ENCODE measurements at places on chromosomes 5 and 9.
A peak's percentile ranks its signal among the peaks of the same experiment; 100 is the strongest.

- no peak for DNase-seq
These were observed 291.0 kb downstream of the TAF11L14 start for GRCh38 chr5:17925276-17925675.

DNA sequence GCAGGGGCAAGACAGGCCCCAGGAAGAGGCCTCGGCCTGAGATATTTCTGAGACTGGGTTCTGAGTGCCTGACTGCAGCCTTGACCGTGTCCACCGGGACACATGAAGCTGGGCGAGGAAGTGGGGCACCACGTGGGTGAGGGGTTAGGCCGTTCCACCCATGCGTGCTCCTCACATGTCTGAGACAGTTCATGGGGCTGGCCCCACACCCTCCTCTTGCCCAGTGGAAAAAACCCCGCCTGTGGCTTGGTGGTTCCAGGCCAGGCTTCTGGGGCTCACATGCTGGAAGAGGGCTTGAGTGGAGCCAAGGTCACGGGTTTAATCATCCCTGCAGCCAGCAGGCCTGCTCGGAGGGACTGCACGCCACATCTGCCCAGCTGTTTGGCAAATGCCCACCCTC is 11.4 kb downstream of the HMCN2 start:
- DNase-seq = no peak

DNA sequence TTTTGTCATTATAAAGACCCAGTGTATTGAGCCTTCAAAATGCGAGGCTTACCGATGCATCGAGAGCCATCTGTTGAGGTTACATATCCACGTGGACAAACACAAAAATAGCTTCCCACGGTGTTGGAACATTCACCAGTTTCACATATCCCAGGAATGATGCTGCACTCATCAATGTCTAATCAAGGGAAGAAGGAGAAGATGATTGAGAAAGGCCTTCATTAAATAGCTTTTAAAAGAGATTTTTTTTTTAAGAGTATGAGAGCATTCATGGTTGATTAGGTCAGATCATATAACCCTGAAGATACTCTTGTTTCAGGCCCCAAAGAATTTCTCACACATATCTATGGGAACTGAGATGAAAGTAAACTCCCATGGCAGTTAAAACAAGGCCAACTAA is 129.4 kb downstream of the FBN2 start:
- DNase-seq = no peak

DNA sequence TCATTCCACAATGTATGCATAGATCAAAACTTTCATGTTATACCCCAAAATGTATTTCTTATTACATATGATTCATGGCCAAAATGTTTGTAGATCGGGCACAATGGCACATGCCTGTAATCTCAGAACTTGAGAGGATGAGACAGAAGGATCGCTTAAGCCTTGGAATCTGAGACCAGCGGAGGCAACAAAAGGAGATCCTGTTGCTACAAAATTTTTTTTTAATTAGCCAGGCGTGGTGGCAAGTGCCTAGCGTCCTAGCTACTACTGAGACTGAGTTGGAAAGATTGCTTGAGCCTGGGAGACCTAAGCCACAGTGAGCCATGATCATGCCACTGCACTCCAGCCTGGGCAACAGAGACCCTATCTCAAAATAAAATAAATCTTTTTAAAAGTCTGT is 89.9 kb downstream of the MAPKAP1 start:
- no peak for DNase-seq

DNA sequence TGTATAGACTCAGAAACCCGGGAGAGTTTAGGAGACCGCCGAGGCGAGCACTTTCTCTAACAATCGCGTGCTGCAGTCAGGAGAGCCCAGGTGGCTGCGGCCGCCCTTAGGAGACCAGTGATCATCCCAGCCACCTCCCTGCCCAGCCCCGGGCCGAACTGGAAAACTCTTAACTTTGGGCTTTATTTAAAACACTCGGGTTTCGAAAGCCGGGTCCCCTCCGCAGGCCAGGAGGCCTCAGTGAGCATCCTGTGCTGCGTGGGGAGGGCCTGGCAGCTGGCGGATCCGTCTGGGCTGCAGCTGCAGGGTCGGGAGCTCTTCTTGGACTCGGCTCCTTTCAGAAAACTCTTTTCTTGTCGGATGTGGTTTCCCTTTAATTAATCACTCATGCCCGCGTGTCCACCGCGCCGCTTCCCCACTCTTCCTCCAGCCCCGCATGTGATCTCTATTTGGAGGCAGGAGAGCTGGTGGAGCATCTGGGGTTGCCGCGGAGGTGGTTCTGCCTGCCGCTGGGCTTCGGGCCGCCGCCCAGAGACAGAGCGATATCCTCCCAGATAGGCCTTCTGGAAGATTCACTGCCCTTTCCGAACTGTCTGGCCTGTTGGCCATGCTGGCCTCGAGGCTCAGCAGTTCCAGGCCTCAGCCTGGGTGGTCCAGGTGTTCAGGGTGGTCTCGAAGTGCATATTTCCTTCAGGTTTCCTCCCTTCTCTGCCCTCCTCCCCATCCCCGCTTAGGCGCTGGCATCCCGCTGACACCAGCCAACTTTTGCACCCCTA is 59.5 kb downstream of the TMEM174 start:
- DNase-seq = no peak

DNA sequence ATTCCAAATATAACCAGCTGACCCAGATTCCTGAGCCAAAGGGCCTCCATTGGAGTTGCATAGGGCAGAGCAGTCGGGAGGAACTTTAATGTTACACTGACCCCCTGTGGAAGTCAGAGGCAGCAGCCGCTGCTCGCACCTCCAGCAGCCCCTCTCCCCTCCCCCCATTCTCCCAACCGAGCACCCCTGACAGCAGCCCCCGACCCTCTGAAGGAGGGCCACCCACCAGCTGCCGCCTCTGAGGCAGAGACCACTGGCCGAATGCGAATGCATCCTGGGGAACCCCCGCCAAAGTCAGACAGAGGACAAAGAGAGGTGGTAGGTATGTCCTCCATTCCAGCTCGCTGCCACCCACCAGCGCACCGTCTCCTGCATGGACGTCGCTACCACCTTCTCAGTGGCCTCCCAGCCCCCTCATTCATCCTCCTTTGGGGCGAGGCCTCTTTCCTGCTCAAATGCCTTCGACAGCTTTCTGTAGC is 231.0 kb downstream of the CDK5RAP2 start:
- DNase-seq = peak; percentile 71

DNA sequence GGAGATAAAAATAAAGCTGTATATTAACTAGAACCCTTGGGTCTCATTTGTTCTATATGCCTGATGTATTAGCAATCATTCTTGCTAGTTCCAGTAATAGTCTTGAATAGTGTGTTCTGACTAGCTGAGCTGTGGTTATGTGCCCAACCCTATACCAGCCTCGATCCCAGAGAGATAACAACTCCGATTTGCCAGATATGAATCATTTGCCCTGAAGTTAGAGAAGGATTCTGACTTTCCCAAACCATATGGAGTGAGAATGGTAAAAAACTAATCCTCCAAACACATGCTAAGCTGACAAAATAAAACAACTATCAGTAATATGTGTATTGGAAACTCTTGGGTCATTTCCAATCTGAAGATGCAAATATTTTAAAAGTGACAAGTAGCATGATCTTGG is 64.8 kb downstream of the ALDH1A1 start:
- DNase-seq = no peak

GRCh38 chr5:378976-379742 is 57.6 kb downstream of the AHRR start:
- no peak for DNase-seq

DNA sequence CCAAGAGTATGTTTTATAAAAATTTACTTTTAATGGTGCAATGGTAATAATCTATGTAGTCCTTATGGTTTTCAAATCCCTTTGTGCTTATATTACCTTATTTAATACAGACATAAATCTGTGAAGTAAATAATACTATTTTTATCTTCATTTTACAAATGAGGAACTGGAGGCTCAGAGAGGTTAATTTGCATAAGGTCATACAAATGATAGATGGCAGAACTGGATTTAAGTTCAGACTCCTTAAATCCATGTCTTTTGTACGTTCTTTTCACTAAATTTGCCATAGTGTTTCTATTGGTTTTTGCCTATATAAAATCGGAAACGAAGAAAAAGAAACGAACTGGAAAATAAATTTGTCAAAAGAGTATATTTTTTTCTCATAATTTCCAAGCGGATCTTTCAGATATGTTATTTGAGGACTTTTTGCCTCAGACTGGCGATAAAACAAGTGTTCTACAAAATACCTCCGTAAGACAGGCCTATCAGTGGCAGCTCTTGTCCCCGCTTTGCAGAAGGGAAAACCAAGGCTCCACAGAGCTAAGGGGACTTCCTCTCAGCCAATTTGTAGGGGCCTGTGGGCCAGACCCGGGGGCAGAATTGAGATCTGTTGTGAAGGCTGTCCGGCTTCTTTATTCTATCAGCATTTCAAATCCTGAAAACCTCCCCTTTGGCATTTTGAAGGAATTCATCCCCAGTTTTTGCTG is 1.1 kb upstream of the TNFAIP8 start:
- DNase-seq = no peak

DNA sequence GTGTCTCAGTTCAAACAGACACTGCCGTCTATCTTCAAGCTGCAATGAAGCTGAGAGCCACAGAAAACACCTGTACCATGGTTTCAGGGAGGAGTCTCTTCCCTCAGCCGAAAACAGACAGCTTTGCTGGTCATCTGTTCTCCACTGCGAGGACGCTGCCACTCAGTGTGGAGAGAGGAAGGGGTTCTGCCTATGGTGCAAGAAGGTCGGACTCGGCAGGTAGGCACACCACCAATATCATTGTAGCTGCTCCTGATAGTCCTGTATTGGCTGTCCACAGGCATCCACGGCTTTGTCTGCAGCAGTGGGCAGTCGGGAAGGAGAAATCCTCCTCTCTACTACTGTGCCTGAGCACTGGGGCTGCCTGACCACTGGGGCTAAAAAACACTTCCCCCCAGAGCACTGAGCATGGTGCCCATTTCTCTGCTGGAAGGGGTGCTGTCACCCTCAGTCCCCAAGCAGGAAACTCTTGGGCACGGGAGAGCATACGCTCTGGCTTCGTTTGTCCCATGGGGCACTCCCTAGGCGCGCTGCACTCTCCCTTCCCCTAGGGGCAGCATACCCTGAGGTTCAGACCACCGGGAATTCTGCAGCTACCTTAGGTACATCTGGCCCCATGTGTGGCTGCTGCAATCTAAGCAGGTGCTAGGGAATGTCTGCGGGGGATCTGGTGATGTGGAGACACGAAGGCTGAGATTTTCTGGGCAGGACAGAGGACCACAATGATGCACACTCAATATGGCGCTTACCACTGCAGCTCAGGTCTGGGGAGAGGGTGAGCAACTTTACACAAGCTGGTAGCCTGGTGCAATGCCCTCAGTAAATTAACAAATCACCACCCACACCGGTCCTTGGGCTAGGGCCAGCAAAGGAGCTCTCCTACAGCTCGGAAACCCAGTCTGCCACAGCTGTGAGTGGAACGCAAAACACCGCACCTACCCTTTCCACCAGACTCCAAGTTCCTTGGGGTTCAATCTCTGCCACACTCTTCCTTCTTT is 880.9 kb upstream of the SEMA6A start:
- DNase-seq = peak; percentile 37

GRCh38 chr9:82406456-82407085 is 418.0 kb downstream of the SPATA31D1 start:
- no peak for DNase-seq

DNA sequence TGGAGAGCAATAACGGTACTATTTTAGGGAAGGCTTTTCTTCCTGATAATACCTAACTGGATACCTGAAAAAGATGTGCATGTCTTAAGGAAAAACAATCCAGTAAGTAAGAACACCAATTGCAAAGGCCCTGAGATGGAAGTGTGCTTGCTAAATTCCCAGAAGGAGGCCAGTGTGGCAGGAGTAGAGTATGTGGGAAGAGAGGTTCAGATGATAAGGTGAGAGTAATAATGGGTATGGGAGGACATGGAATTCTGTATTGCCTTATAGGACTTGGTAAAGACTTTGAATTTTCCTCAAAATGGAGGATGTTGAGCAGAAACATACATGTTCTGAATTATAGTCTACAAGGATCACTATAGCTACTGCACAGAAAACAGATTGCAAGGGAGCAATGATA is 89.3 kb downstream of the COMMD10 start:
- DNase-seq = no peak

- DNase-seq = no peak
These were observed 20.6 kb downstream of the OR2V2 start for GRCh38 chr5:181167814-181168488.

GRCh38 chr5:145521523-145521922 is 313.6 kb downstream of the PRELID2 start:
- no peak for DNase-seq

GRCh38 chr5:19322716-19323485 is 665.1 kb downstream of the CDH18 start:
- peak; percentile 83 for DNase-seq

- peak; percentile 75 for DNase-seq
These were observed 599.8 kb upstream of the BRINP1 start for GRCh38 chr9:119968836-119969707.

- DNase-seq = no peak
These were observed 28.5 kb upstream of the CDK5RAP2 start for GRCh38 chr9:120608421-120608820.

GRCh38 chr5:152404494-152404893 is 585 bp downstream of the NMUR2 start:
- DNase-seq = no peak

- DNase-seq = no peak
These were observed 111.0 kb upstream of the LIFR start for GRCh38 chr5:38667499-38667776.

DNA sequence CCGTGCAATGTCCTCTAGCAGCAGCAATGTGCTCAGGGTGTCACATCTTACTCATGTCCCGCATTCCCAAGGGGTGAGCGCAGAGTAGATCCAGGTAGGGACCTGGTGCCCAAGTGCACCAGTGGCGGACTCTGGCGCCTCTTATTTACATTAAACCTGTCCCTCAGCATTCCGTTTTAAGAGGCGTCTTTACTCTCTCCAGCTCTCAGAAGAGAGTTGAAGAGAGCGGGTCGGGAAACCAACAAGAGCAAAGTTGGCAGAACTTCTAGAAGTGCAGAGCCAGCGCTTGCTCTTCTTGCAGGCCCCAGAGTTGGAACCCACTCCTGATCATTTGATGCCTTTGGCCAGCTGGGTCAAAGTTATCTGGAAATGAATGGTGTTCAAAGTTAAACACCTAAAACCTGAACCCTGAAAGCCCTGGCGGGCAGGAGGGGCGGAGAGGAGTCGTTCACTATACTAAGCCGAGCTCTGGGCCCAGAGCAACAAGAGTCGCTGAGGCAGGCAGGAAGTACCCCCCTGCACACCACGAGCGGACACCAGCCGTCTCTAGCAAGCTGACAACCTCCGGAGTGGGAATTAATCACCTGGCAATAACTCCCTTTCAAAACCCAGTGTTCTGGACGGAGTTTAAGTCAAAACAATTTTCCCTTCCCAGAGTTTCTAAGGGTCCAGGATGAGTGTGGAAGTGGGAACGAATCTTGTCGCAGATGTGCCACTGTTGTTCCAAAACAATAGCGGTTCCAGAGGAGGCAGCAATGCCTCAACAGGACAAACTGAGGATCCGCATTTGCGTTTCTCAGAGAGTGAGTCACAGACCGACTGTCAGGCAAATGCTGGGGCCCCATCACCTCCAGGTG is 122.8 kb downstream of the TMEM161B start:
- DNase-seq = peak; percentile 18

DNA sequence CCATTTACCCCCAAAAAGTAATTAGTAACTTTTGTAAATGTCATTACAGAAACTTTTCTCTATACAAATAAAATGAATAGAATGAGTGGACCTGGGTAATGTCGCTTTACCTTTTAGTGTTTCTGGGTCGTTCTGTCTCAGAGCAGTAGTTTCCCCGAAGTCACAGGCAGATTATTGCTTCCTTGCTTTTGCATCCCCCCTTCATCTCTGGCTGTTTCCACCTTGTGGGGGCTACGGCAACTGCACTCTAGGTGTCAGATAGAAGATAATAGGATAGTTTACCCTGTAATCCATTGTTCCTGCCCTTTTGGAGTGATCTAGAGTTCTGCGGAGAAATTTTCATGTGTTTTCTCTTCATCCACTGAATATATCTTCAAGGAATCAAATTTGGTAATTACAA is 68.7 kb downstream of the PRR16 start:
- no peak for DNase-seq
